Stimulated activated memory B cell treated with anti-CD40 and anti-IgM and Interleukin-4, amounts not matched to agents 10 μg/mL and 1 μg/mL and 100 μg/mL, for 72 hours (primary cell): ENCODE measurements at places on chromosomes 2 and 18.

DNA sequence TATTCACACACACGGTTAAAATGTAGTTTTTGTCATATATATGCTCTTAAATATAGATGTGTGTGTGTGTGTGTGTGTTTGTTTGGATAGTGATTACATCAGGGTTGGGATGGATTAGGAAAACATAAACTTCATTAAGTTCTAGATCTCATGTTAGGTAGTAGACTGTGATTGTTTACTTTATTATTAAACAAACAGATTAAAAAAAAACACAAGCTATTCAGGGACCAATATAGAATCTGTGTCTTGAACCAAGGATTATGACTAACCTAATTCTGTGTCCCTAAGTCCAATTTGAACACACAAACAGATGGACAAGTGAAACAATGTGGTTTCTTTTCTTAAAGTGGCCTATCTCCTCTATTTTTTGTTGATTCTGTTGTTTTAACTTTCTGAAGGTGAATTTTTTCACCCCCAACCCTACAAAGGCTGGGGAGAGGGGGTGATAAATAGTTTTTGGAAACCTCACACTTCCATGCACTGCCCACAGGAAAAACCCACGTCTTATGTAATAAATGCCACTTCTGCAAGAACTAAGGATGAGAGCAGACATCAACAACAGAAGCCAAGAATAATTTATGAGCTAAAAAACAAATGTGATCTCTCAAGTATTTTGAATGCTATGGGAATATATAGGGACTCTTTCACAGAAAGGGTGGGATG is 40.7 kb downstream of the IL1R2 start:
- no peak for ATAC-seq

- ATAC-seq, result no peak
These were observed 1128.6 kb upstream of the CDH2 start for GRCh38 chr18:29305516-29305915.

- no peak for ATAC-seq
These were observed 22.2 kb downstream of the GRHL1 start for GRCh38 chr2:9973690-9974089.

- ATAC-seq, result no peak
These were observed 37.5 kb upstream of the ZNF385B start for GRCh38 chr2:179898873-179899272.

DNA sequence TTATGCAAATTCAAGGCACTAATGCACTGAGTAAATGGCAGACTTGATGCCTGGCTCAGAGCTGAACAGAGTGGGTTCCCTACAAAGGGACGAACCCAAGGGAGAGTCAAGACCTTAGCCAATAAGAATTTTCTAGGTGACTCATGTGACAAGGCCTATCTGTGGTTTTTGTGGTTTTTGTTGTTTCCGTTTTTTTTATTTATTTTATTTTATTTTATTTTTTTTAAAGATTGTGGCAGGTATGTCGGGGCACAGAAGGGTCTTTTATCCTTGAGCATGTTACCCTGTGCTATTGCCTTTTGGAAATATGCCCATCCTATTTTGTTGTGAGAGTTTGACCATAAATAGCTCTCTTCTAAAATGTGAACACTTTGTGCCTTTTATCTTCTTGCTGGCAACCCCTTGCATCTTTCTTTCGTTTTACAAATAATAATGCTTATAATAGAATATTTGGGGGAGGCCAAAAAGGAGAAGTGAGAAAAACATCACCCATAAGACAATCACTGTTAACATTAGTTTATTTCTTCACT is 113.4 kb upstream of the AQP4 start:
- peak; percentile 77 for ATAC-seq

DNA sequence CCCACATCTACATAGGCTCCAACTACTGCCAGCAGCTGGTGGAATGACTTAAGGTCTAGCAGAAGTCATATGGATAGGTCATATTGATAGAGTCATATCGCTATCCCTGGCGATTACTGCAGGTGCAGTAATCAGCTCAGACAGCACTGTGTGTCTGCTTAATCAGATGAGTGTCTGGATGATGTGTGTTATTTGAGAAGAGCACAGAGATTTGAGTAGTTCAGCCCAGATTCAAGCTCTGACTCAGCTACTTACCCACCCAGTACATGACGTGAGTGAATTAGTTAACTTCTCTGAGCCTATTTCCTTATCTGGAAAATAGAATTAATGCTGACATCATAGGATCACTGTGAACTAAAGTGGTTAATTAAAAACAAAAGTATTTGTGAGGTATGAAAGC is 78.9 kb downstream of the EHD3 start:
- no peak for ATAC-seq

DNA sequence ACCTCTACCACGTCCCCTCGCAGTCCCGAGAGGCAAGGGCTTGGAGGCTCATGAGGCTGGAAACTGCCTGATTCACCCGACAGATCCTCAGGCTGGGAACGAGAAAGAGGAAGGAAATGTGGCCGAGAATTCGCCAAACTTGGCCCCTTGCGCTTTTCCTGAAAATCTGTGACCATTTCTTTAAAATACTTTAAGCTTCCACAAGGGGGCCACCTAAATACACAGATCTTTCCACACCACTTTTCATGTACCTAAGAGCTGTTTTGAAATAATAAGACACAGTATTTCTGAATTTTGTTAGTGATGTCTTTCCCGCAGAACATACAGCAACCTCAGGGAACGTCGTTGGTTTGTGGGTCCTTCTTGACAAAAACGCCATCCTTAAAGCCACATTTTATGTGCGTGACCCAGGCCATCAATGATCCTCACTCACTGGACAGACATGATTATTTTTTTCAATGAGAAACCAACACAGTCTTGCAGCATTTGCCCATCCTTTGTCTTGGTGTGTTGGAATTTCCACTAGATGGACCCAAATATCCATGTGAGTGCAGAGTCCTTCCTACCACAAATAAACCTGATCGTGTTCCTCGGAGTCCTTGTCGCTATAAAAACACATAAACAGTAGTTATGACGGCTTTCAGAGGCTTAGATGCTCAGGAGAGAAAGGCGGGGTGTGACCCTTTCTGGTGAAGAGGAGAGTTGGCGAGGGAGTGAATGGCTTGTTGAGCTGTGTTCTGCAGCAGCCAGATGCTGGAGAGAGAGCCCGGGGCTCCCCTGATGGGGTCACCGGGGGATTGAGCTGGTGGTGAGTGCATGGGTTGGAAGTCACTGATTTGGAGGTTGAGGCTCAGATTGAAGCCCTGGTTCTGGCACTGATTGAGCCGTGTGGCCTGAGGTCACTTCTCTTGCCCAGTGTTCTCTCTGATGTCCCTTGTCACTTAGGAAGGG is 25.0 kb downstream of the DCDC2C start:
- no peak for ATAC-seq

DNA sequence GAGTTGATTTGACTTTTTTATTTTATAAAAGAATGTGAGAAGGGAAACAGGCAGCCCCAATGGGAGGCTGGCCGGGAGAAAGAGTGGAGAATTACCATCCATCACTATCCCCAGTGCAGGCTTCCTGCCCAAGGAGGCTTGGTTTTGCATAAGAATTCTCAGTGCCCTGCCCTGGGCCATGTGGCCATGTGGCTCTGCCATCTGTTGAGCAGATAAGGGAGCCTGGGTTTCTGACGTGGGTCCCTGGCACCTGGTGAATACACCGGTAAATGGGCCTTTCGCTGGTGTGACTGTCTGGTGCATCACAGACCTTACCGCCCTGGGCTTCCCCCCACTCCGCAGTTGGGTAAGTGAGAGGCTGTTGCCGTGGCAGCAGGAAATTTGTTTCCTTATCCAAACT is 54.5 kb upstream of the TMEM163 start:
- ATAC-seq, result peak; percentile 47

DNA sequence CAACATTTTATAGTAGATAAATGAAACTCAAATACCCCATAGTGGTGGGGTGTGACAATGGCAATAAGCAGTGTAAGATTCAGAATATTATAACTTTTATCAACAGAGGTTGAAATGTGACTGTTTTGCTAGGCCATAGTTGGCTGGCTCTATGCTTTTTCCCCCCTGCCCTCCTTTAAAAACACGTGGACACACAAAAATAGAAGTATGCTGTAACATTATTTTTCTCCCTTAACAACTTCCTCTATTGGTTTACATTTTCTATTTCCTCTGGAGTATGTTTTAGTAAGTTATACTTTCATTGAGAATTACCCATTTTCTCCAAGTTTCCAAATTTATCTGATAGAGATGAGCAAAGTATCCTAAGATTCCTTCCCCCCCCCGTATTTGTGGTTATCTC is 31.1 kb downstream of the NDUFAF7 start:
- no peak for ATAC-seq

GRCh38 chr2:127504552-127505430 is 21.5 kb downstream of the IWS1 start:
- ATAC-seq, result no peak

- ATAC-seq, result no peak
These were observed 52.2 kb downstream of the MARCO start for GRCh38 chr2:118994172-118994700.
